ENCODE measurements at places on chromosomes 12 and 14.

DNA sequence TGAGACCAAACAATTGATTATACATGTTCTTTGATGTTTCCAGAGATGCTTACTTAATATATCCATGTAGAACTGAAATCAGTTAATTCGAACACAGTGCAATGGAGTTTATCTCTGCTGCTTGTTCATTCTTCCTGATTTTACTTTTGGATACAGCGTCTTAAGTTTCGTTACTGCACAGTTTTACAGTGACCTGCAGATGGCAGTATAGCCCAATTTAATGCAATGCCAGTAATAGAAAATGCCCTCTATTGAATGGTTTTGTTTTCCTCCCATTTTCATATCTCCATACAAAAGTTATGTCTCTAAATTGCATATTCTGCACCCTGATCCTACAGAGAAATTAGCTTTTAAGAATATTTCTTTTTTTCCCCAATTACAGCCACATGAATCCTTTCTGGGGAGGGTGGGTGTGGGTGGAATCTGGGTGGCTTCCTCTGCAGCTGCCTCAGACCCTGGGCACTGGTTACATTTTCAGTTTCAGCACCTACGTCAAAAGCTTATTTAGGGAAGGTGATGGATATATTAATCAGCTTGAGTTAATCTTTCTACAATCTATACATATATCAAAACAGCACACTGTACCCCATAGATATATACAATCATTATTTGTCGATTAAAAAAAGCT lies 101.1 kb upstream of the DCD start:
- no peak for DNase-seq

DNA sequence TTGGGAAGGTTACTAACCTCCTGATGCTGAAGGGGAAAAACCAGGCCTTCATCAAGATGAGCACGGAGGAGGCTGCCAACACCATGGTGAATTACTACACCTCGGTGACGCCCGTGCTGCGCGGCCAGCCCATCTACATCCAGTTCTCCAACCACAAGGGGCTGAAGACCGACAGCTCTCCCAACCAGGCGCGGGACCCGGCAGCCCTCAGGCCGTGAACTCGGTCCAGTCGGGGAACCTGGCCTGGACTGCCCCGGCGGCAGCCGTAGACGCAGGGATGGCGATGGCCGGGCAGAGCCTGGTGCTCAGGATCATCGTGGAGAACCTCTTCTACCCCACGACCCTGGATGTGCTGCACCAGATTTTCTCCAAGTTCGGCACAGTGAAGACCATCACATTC lies 133.0 kb upstream of the FUT8 start:
- DNase-seq = no peak

GRCh38 chr14:46819117-46819516 lies 167.5 kb upstream of the RPL10L start:
- DNase-seq = peak; percentile 16

DNA sequence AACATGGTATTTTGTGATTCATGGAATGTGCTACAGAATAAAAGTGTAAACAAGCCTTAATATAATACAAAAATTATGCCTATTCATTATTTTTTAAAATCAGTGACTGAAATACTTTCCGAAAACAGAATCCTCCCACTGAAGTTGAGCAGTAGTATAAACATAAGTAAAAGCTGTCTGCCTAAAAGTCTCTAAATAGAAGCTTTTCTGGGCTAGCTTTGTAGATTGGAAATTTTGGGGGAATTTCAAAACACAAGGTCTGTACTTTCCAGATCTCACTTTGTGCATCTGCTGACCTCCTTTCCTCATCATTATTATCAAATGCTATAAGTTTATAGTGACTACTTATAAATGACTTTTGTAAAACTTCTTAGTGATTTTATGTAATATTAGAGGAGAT lies 80.4 kb upstream of the TRHDE start:
- no peak for DNase-seq

DNA sequence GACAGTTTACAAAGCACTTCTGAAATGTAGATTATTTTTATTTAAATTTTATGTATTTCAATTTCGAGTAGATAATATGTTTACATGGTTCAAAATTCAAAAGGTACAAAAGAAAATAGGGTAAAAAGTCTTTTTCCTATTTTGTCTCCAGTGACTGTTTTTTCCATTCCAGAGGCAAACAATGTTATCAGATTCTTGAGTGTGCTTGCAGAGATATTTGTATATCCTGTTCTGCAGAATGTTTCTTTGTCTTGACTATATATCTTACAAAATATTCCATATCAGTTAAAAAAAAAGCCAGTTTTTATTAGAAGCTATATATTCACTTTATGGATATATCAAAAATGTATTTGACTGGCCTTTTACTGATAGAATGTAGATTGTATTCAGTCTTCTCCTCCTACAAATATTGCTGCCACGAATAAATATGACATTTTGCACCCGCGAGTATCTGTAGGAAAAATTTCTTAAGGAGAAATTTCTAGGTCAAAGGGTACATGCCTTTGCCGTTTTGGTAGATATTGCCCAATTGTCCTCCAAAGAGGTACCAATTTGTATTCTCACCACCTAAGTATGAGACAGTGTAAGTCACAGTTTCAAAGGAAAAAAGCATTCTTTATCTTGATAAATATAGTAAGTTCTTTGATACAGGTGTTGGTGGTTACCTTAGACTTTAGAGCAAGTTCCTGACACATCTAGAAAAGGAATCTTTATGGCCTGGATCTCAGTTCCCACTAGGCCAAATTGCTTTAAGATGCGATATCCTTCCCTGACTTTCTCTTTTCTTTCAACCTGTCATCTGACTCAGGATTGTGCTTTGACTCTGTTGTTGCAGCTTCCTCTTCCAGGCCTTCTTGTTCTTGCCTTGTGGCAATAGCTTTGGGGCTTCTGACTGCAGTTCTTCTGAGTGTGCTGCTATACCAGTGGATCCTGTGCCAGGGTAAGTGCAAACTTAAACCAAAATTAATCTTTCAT lies 2.3 kb downstream of the KLRG1 start:
- DNase-seq = no peak

DNA sequence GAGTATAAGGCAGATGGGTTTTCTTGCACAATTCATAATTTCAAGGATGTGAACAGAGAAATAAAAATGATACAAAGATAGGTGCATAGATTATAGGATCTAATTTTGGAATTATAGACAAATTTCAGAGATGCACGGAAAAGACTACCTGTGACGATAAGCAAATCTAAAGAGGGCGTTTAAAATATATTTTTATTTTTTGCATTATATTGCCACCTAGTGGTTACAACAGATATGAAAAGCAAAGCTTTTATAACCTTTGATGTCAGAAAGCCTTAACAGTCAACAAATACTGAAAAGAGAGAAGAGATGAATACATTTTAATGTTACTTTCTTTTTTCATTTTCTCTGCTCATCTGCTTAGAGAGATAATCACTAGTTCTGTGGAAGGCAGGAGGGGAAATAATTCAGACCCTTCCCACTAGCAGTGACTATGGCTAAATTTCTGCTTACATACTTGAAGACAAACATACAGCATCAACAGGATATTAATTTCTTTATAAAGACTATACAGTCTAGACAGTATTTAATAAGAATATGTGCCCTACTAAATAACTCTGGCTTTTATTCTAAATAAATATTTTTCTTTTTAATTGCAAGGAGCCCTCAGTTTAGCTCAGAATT lies 46.3 kb downstream of the NTS start:
- DNase-seq = no peak

- DNase-seq = no peak
Observed at GRCh38 chr14:104751539-104752422, 1.2 kb upstream of the SIVA1 start.

- no peak for DNase-seq
Observed at GRCh38 chr14:98167705-98168104, 1104.3 kb downstream of the BCL11B start.

GRCh38 chr12:108295641-108296040 lies 43.5 kb downstream of the CMKLR1 start:
- DNase-seq = peak; percentile 64

DNA sequence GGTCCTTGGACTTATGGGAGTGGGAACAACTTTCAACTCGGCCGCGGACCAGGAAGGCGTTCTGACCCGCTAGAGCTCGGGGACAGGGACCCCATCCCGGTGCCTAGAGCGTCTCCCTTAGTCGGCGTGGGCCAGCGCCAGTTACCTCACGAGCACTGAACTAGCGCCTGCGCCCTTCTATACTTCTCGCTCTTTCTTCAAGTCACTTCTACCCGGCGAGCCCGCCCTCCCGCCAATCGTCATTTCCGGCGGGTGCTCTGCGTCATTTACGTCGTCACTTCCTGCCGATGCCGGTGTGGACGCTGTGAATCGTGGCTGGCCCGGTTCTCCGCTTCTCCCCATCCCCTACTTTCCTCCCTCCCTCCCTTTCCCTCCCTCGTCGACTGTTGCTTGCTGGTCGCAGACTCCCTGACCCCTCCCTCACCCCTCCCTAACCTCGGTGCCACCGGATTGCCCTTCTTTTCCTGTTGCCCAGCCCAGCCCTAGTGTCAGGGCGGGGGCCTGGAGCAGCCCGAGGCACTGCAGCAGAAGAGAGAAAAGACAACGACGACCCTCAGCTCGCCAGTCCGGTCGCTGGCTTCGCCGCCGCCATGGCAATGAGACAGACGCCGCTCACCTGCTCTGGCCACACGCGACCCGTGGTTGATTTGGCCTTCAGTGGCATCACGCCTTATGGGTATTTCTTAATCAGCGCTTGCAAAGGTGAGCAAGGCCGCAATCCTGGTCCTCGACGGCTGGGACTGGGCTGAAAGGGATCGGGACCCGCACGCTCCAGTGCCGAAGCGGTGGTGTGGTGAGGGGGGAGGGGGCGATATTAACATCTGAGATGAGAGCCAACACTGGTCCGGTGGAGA lies at the start of gene STRAP:
TSS of gene STRAP (plus strand) at position 270 of the 854 bp plus-strand sequence. CDS start at position 591, 321 bp downstream.
- DNase-seq = peak; percentile 96

- DNase-seq = peak; percentile 1
Observed at GRCh38 chr14:105878125-105878524, 351.7 kb downstream of the TMEM121 start.

DNA sequence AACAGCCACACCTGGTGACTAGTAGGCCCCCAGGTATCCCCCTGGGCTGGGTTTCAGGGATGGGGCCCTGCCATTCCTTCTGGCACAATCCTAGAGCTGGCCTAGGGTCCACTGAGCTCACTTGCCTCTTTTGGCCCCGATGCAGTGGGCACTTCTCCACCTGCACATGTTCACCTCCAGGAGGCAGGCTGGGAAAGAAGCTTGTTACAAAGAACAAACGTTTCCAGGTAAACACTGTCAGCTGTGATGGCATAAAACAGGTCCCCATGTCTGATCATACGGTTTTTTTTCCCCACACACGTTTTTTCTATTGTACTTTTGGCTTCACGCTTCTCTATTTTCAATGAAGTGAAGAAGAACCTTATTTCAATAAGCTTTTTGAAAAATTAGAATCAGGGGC lies 15.8 kb upstream of the HVCN1 start:
- no peak for DNase-seq

- no peak for DNase-seq
Observed at GRCh38 chr12:70154087-70154638, 89.1 kb upstream of the CNOT2 start.

- DNase-seq = no peak
Observed at GRCh38 chr14:76232800-76233199, 81.1 kb downstream of the GPATCH2L start.
